ENCODE measurements at places on chromosomes 6 and 20. TPM values are rescaled to one million over a fixed set of nuclear protein-coding genes. Genes with fewer than 3 reads are reported as not detected.

GRCh38 chr6:121443971-121444541, 8.6 kb downstream of the GJA1 start:
- no peaks in the 10 kb centered on the region for H3K4me1 ChIP-seq
- H3K27me3 ChIP-seq = peaks cover 6% of the 10 kb centered on the region
- no peak overlapping the region for H3K4me3 ChIP-seq

DNA sequence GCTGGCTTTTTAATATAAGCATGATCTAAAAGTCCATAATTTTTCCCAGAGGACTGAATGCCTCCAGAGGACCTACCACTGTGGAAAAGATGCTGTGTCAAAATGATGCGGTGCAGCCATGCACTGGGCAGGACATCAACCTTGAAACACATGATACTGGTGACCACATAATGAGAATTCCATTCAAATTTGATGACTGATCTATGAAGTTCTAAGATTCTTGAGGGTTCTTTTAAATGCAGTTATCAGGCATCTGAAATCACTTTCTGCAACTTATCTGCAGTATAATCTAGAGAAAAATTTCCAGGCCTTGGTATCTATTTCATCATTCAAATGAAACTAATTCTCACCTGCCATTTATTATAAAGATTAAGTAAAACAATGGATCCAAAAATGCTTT, 15.0 kb upstream of the MARCKS start:
- H3K4me1 ChIP-seq = no peaks in the 10 kb centered on the region
- peaks cover 9% of the 10 kb centered on the region for H3K27me3 ChIP-seq
- no peak for DNase-seq
- no peaks in the 10 kb centered on the region for H3K36me3 ChIP-seq
- H3K27ac ChIP-seq = no peak overlapping the region

DNA sequence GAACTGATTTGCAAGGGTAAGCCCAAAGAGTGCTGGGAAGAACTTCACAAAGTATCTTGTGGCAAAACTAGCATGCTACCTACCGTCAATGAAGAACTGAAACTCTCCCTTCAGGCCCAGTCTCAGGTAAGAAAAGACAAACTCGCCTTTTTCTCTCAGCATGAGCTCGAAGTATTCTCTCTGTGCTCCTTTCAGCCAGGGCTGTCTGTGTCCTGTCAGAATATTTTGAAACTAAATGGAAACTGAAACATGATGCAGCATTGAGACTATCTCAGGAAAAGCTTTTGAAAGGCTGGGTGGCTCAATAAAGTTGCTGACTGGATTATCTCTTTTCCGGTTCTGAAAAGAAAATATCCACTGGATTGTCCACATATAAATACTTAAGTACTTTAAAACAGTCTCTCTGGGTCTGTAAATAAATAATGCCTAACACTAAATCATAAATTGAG, 696 bp downstream of the CALHM5 start:
- no peak overlapping the region for H3K4me3 ChIP-seq
- H3K27ac ChIP-seq = no peak overlapping the region
- peaks cover 39% of the 10 kb centered on the region for H3K27me3 ChIP-seq
- H3K36me3 ChIP-seq = no peaks in the 10 kb centered on the region
- DNase-seq = no peak

DNA sequence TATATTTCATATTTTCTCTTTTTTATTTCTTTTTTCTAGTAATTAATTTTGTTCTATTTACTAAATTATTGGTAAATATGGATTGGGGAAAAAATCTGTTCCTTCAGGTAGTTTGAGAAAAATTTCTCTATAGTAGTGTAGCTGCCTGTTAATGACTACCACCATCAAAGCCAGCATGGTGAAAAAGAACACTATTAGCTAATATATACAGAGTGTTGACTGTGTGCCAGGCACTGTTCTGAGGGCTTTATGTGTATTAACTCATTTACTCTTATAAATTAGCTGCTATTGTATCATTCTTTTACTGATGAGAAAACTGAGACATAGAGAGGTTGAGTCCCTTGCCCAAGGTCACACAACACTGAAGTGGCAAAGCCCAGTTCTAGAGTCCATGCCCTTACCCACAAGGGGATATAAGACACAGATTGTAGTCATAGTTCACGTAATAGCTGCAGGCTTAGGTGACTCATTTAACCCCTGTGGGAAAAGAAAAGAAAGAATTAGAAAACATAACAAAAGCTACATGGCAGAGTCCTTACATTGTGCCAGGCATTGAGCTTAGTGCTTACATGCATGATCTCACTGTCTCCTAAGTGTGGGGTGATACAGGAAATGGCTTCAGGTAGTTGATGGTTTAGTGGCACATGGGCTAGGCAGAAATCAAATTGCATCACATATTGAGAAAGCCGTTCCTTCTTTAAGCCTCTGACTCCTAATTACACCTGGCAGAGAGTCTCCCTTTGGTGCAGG, 12.2 kb upstream of the AKIRIN2 start:
- no peak overlapping the region for H3K27ac ChIP-seq
- peaks cover 8% of the 10 kb centered on the region for H3K4me1 ChIP-seq
- no peaks in the 10 kb centered on the region for H3K36me3 ChIP-seq
- H3K27me3 ChIP-seq = no peaks in the 10 kb centered on the region
- H3K4me3 ChIP-seq = no peak overlapping the region
- no peak for DNase-seq

GRCh38 chr6:170177772-170178560, 112.9 kb downstream of the DLL1 start:
- H3K27ac ChIP-seq = no peak overlapping the region
- H3K36me3 ChIP-seq = peaks cover 1% of the 10 kb centered on the region
- H3K4me3 ChIP-seq = no peak overlapping the region
- H3K27me3 ChIP-seq = peaks cover 1% of the 10 kb centered on the region
- H3K4me1 ChIP-seq = no peaks in the 10 kb centered on the region
- peak; percentile 52 for DNase-seq

The IL22RA2 gene
- total RNA-seq = not detected

The NXT1 gene
- 59.9 TPM for total RNA-seq

DNA sequence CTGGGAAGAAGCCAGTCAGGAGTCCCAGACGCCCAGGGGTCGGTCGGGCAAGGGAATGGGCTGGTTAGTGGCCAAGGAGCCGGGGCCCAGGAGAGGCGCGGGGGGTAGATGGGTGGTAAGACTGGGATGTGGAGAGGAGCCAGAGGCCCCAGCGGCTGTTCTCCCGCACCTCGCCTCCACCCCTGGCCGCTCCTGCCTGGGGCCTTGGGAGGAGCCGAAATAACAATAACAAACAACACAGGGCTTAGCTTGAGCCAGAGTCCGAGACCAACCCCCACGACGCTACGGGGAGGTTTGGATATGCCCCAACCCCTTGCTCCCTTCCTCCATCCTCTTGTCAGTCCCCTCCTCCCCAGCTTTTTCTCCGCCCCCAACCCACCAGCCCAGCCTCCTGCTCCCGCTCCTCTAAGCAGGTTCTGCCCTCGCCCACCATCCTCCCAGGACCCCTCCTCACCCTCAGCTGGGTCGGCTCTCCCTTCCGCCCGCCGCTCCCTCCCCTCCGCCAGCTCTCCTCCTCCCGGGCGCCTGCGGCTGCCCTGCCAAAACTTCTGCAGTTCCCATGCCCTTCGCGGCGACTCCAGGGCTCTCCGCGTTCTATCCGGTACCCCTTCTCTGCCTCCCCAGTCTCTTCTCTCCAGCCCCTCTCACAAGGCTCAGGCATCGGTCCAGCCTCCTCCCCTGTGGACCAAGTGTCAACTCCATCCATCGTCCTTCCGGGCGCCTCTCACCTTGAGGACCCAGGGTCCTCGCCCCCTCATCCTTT, 1.1 kb downstream of the RNF39 start:
- H3K4me1 ChIP-seq = peaks cover 34% of the 10 kb centered on the region
- DNase-seq = peak; percentile 58
- peaks cover 25% of the 10 kb centered on the region for H3K36me3 ChIP-seq
- H3K4me3 ChIP-seq = peak overlapping the region; percentile 59
- H3K27ac ChIP-seq = no peak overlapping the region

The CCN2 gene
- total RNA-seq = not detected

GRCh38 chr6:86943819-86944407, 6.6 kb downstream of the HTR1E start:
- no peaks in the 10 kb centered on the region for H3K36me3 ChIP-seq
- H3K27ac ChIP-seq = no peak overlapping the region
- no peaks in the 10 kb centered on the region for H3K4me1 ChIP-seq
- H3K27me3 ChIP-seq = peaks cover 8% of the 10 kb centered on the region

The MCHR2 gene
- total RNA-seq = not detected

The SPATA25 gene
- total RNA-seq = 1.8 TPM

DNA sequence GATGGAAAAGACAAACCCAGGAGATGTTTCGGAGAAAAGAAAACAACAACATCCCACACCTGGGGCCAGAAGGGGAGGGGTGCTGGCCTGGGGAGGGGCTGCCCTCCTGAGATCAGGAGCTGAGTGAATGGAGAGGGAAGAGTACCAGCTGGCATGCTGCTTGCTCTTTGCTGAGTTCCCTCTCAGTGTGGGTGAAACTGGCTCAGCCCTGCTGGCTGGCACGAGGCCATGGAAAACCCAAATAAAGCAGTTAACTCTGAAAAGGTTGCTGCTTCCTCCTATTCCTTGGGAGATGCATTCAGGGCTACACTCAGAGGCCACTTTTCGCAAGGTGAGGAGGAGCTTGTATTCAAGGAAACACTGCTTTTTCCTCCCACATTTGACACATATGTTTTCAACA, 8.0 kb upstream of the KCNK16 start:
- DNase-seq = no peak
- no peak overlapping the region for H3K27ac ChIP-seq
- no peak overlapping the region for H3K4me3 ChIP-seq
- H3K36me3 ChIP-seq = no peaks in the 10 kb centered on the region

DNA sequence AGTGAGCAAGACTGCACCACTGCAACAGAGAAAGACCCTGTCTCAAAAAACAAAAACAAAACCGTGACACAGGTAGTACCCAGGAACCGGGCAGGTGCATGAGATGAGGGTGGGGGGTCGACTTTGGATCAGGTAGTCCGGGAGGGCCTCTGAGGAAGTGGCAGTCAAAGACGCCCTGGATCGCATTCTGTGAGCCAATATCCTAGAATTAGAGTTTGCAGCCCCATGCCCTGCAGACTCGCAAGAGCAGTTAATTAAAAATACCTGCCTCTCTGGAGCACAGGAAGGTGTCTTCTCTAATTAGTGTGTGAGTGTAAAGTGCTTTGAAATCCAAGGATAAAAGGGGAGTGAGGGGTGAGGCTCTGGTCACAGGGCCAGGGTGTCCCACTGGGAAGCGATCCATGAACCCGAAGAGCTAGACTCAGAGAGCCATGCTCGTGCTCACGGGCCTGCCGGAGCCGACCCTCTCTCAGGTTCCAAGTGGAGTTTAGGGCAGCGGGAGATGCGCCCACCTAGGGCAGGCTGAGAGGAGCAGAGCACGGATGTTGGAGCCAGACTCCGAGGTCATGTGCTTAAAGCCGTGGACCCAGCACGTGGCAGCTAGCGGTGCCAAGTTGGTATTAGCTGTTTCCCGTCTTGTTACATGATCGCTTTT, 74.7 kb upstream of the PTPN1 start:
- H3K4me3 ChIP-seq = no peak overlapping the region
- H3K27ac ChIP-seq = no peak overlapping the region
- H3K36me3 ChIP-seq = no peaks in the 10 kb centered on the region
- peaks cover 14% of the 10 kb centered on the region for H3K4me1 ChIP-seq
- DNase-seq = no peak

GRCh38 chr20:44056010-44056698, 130.8 kb downstream of the JPH2 start:
- H3K4me3 ChIP-seq = no peak overlapping the region
- DNase-seq = peak; percentile 86
- H3K27me3 ChIP-seq = peaks cover 11% of the 10 kb centered on the region
- peaks cover 17% of the 10 kb centered on the region for H3K36me3 ChIP-seq
- peaks cover 8% of the 10 kb centered on the region for H3K4me1 ChIP-seq

DNA sequence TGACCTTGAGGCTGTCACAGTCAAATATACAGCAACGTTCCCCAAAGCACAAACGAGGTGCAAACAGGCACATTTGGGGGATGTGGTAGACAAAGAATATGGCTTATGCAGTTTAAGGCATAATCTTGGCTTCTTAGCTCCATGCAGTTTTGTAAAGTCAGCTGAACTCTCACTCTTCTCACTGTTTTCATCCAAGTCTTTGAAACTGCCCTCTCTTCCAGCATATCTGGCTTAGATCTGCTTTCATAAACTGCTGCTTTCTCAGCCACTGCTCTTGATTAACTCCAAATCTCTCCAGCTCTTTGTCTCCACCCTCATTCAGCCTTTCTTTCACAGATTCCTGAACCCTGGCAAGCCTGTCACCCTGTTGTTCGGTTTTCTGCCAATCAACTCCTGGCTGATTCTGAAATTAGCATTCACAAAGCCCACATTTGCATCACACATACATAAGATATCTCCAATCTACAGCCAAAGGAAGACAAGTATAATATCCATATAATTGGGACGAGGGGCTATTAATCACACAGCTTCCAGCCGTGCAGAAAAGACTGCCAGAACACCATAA, 301.1 kb upstream of the RNF217 start:
- no peaks in the 10 kb centered on the region for H3K36me3 ChIP-seq
- no peak overlapping the region for H3K27ac ChIP-seq
- H3K27me3 ChIP-seq = no peaks in the 10 kb centered on the region
- H3K4me1 ChIP-seq = no peaks in the 10 kb centered on the region
- H3K4me3 ChIP-seq = no peak overlapping the region
- no peak for DNase-seq

- peaks cover 42% of the 10 kb centered on the region for H3K36me3 ChIP-seq
- H3K4me3 ChIP-seq = no peak overlapping the region
- peaks cover 27% of the 10 kb centered on the region for H3K4me1 ChIP-seq
- no peak for DNase-seq
- H3K27ac ChIP-seq = no peak overlapping the region
Measured at GRCh38 chr6:152189736-152190135, 382.3 kb downstream of the ESR1 start.

GRCh38 chr6:17178326-17178725, 76.5 kb downstream of the STMND1 start:
- no peaks in the 10 kb centered on the region for H3K27me3 ChIP-seq
- H3K4me3 ChIP-seq = no peak overlapping the region
- no peaks in the 10 kb centered on the region for H3K4me1 ChIP-seq
- no peak for DNase-seq
- H3K27ac ChIP-seq = no peak overlapping the region

GRCh38 chr20:36248836-36249235, 12.6 kb downstream of the AAR2 start:
- H3K27me3 ChIP-seq = no peaks in the 10 kb centered on the region
- no peak overlapping the region for H3K27ac ChIP-seq
- peaks cover 13% of the 10 kb centered on the region for H3K4me1 ChIP-seq
- DNase-seq = no peak

DNA sequence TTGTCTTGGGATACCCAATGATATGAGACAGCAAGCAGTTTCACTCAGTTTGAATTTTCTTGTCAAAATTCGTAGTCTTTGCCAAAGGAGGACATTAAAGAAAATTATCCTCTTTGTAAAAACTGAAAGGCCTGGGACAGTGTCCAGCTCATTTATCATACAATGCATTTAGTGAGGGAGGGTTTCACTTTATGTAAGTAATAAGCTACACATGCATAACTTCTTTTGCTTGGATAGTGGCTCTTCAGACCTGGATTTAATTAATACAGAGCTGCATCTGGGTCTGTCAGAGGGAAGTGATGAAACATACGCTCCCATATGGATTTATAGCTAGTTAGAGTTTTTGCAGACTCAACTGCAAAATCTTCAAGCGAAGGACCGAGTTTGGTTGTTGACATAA, 175.6 kb downstream of the PHACTR1 start:
- H3K36me3 ChIP-seq = no peaks in the 10 kb centered on the region
- no peak overlapping the region for H3K4me3 ChIP-seq
- no peak overlapping the region for H3K27ac ChIP-seq
- peaks cover 6% of the 10 kb centered on the region for H3K27me3 ChIP-seq
- H3K4me1 ChIP-seq = no peaks in the 10 kb centered on the region
- no peak for DNase-seq

- H3K36me3 ChIP-seq = peaks cover 33% of the 10 kb centered on the region
- peaks cover 42% of the 10 kb centered on the region for H3K4me1 ChIP-seq
- H3K27me3 ChIP-seq = no peaks in the 10 kb centered on the region
- DNase-seq = no peak
Measured at GRCh38 chr6:43683708-43684455, 3.7 kb downstream of the MRPS18A start.

The TUBB2B gene
- 0.12 TPM for total RNA-seq

Data from activated CD4-positive, alpha-beta T cell treated with anti-CD3 and anti-CD28 coated beads, Interleukin-2, amount 10 ng/mL, durations not matched to agents 24 days and 14 days (primary cell).